ENCODE measurements at places on chromosomes 6 and 20.

GRCh38 chr6:24824142-24824938 lies 25.6 kb upstream of the ARMH2 start:
- DNase-seq, result no peak

DNA sequence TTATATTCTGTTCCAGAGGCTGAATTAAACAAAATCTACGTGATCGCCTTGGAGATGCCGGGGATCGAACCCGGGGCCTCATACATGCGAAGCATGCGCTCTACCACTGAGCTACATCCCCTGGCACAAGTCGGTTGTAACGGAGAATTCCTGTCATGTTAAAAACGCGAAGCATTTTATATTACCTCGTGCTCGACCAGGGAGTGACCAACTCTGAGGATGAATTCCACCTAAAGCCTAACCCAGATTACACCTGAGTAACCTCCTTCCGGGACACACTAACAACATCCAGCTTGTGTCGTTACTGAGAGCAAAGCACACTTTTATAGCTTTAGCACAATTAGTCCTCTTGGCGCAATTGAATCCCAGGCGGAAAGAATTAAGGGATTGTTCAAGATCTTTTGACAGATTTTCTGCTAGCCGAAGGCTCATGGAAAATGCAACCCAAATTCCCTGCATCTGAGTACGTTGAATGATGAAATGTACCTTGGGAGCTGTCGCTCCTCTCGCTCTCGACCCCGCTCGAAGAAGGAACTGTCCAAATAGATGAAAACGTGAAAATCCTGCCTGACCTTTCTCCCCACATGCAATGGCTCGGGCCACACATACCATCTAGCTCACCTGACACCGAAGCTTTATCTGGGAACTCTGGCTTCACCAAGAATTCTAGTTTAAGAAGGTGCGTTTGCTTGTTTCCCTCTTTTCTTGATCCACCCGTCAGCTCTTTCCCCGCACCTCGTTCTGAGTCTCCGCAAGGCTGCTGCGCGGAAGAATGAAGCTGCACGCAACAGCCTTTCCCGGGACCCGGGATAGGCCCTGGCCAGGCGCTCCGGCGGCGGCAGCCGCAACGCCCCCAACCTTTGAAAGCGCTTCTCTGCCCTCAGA lies 148.3 kb downstream of the GPX5 start:
- DNase-seq, result no peak

GRCh38 chr20:44843876-44844275 lies 33.5 kb upstream of the RIMS4 start:
- DNase-seq, result no peak

DNA sequence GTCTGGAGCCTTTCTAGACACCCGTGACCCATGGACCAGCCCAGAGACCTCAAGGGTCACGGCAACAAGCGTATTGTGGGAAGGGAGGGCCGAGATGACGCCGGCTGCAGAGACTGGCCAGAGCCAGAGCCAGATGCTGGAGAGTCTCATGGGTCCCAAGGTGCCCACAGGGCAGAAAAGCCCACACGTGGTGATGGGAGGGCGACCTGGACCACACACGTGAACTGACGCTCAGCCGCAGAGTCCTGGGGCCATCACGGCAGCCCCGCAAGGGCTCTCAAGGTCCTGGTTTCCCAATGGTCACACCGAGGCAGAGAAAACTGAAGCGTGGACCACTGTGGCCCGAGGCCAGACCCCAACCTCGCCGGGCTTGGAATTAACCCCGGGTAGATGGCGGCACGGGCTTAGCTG lies 92.6 kb downstream of the YTHDF1 start:
- no peak for DNase-seq

DNA sequence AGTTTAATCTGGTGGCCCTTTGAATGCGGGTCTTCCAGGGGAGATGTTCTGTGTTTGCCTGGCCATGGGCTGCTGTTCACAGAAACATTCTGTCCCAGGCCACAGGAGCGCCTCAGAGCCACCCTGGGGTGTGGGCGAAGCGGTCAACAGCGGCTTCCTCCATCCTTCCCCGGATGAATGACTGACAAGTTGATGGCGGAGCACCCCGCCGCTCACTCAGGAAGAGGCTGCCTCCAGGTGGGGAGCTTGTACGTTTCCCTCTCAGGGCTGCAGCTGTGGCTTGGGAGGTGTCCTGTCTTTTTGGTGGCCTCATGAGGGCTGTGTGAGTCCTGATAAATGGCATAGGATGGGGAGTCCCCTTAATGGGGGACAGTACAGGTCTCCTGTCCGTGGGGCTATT lies 178.4 kb downstream of the NRN1 start:
- DNase-seq, result no peak

DNA sequence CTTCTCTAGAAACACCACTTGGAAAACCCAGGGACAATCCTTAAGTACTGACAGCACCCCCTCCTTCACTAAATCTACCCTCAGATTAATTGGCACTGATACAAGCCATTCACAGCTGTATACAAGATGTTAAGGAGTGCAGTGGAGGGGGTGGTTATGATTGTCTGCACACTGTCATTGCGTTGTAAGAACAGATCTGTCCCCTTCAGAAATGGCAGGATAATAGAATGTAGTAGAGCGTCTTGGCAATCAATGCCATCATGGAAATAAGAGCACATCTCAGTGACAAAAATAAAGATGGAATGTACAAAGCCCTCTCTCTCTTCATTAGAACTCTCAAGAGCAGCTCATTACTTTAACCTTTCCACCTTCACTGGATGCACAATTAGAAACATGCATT lies 324.9 kb upstream of the TBX18 start:
- no peak for DNase-seq

GRCh38 chr6:24923885-24924401 lies 11.8 kb downstream of the RIPOR2 start:
- no peak for DNase-seq

GRCh38 chr6:106510090-106510970 lies 119.0 kb downstream of the RTN4IP1 start:
- DNase-seq, result peak; percentile 43

DNA sequence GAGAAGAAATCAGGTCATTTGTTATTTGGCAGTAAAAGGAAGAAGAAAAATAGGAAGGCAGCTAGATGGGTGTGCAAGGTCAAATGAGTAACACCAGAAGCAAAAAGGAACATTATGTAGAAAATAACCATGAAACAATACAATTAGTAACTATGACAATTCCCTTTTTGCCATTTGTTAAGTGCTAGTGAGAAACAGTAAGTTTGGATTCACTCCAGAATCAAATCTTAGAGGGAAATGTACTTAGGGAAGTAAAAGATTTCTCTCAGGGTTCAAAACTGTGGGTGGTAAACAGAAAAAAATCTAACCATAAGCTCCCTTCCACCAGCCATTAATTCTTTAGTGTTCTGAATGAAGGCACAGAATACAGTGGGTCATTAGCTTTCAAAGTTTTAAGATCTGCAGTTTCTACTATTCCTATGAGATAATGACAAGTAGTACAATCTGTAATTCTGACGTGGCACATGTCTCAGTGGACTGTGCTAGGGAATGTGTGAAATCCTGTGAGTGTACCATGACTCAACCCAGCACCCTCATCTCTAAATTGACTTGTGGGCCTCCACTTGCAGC lies 17.1 kb downstream of the REPS1 start:
- no peak for DNase-seq

- no peak for DNase-seq
These were observed 2.2 kb downstream of the ASIP start for GRCh38 chr20:34243377-34243776.

DNA sequence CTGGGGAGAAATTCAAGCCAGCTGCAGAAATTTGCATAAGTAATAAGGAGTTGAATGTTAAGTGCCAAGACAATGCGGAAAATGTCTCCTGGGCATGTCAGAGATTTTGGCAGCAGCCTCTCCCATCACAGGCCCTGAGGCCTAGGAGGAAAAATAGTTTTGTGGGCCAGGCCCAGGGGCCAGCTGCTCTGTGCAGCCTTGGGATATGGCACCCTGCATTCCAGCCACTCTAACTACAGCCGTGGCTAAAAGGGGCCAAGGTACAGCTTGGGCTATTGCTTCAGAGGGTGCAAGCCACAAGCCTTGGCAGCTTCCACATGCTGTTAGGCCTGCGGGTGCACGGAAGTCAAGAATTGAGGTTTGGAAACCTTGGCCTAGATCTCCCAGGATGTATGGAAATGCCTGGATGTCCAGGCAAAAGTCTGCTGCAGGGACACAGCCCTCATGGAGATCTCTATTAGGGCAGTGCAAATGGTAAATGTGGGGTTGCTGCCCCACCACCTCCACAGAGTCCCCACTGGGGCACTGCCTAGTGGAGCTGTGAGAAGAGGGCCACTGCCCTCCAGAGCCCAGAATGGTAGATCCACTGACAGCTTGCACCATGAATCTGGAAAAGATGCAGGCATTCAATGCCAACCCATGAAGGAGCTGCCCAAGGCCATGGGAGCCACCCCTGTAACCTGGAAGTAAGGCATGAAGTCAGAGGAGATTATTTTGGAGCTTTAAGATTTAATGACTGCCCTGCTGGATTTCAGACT lies 126.5 kb downstream of the DTNBP1 start:
- no peak for DNase-seq

GRCh38 chr6:137724495-137725211 lies 142.4 kb upstream of the TNFAIP3 start:
- no peak for DNase-seq

GRCh38 chr6:141968632-141969031 lies 164.1 kb upstream of the GJE1 start:
- no peak for DNase-seq

GRCh38 chr6:108953681-108954080 lies 105.5 kb downstream of the ARMC2 start:
- DNase-seq, result no peak

GRCh38 chr6:158322724-158323560 lies 10.7 kb downstream of the TULP4 start:
- DNase-seq, result no peak

- DNase-seq, result no peak
These were observed 38.9 kb downstream of the FBXO9 start for GRCh38 chr6:53103993-53104675.

- DNase-seq, result no peak
These were observed 237.1 kb downstream of the UST start for GRCh38 chr6:148983966-148984365.

DNA sequence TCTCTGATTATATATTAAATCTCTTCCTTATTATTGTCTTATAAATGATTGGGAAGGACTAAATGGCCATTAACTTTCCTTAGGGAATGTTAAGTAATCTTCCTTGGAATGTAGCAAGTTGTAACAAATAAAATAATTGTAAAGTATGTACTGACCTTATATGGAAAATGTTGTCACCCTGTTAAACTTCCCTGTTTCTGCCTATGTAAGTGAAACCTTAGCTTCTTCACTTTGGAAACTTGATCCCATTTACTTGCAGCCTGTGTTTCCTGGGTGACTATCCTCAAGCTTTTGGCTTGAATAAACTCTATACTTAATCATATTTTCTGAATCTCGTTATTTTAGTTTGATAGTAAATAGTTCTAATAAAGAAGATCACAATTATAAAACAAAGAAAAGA lies 519.5 kb upstream of the PTCHD4 start:
- DNase-seq, result no peak
